ENCODE measurements at places on chromosomes 6 and 20.

GRCh38 chr6:193180-193579 is 99.1 kb upstream of the DUSP22 start:
- DNase-seq = no peak

DNA sequence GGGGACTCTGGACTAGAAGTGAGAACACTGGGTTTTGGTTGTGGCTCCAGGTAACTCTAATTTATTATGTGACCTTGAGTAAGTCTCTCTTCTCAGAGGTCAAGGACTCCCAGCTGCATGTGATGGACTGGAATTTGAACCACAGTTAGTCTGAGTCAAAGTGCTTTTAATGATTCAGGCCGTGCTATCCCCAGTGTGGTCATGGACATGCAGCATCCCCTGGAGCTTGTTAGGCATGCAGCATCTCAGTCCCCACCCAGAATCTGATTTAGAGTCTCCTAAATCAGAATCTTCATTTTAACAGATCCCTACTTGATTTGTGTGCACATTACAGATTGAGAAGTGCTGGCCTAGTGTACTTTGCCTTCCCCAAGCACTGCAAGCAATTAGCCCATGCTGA is 74.2 kb downstream of the TOX2 start:
- DNase-seq = no peak

- DNase-seq = no peak
Observed at GRCh38 chr6:120026791-120027190, 677.2 kb upstream of the MAN1A1 start.

DNA sequence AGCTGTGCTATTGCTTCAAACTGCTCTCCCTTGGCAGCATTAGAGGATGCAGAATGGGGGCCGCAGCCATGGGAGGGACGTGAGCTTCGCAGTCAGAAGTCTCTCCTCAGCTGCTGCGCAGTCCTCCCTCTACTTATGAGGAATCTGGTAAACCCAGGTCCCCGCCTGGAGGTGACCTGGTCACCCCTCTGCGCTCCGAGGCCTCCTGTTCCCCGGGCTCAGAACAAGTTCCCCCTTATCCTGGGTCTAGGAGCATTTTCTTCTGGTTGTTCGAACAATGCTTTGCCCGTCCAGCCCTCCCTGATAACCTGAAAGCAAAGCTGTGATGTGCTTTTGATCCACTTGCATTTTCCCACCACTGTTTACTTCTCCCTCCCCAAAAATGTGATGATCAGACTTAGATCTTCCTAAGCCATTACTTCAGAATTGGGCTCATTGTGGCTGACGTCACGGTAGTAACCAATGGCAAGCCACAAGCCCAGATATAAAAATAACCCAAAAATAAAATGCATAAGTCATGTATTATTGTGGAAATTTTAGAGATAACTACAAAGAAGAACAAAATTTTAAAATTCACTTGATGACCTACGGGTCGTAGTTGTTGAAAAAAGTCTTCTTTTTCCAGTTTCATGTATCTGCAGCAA is 80.7 kb downstream of the SERAC1 start:
- no peak for DNase-seq

DNA sequence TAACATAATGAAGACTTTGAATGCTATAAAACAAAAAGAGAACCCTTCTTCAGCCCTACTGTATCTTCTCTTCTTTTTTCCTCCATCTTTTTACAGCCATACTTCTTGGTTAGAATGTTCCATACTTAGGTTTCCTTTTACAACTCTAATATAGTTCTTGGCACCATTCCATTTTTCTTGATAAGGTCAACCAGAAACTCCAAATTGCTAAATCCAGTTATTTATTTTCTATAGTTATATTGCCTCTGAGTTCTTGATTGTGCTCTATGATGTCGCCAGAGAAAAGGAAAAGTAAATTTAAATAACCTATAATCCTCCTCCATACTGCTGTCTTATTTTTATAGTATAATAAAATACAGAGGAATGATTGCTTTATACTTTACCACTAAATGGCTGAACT is 26.7 kb upstream of the COL10A1 start:
- no peak for DNase-seq

DNA sequence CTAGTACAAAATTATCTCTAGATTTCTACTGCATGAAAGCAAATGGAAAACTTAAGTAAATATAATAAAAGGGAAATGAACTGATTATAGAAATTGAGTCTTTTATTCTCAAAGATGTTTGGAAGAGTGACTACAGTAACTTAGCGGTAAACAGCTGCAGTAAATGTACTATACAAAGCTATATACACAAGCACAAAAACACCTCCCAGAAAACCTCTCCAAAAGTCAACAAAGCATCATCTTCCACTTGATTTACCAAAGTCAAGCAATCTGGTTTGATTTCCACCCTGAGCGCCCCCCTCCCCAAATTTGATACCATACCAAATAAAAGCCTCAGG is 142.1 kb upstream of the SHLD1 start:
- no peak for DNase-seq

DNA sequence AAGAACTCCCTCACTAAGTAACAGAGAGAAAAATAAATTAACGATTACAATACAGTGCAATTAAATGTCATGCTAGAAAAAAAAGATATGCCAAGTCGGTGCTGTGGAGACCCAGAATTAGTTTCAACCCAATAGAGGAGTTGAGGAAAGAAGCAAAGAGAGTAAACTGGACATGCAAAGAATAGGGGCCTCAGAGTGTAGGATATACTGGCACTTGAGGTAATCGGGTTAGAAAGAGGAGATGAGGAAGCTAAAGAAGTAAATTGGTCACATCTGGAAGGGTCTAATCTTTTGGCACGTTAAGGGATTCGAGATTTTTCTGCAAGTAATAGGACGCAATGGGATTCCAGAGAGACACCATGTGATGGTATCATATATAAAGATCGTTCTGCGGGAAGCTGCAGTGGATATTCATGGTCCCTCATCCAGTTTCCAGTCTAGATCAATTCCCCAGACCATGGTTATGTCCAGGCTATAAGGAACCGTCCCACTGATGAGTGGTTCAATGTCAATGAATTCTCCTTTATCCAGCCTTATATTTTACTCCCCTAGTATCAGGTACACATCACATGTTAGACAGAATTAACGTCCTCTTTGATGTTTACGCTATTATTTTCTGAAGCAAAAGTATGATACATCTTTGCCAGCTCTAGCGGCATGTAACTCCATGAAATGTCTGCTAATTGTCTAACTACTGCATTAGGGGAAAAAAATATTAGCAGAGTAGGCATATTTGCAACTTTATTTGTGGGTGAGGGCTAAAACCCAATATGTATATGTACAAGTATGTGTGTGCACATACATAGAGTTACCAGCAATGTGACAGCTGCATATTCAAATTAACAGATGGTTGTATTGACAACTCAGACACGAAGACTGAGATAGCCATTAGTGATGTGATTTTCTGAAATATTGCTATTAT is 1.1 kb upstream of the TBC1D32 start:
- no peak for DNase-seq

- DNase-seq = no peak
Observed at GRCh38 chr6:158039178-158039557, 57.5 kb downstream of the SYNJ2 start.

- no peak for DNase-seq
Observed at GRCh38 chr6:81237226-81237625, 515.3 kb downstream of the TENT5A start.

DNA sequence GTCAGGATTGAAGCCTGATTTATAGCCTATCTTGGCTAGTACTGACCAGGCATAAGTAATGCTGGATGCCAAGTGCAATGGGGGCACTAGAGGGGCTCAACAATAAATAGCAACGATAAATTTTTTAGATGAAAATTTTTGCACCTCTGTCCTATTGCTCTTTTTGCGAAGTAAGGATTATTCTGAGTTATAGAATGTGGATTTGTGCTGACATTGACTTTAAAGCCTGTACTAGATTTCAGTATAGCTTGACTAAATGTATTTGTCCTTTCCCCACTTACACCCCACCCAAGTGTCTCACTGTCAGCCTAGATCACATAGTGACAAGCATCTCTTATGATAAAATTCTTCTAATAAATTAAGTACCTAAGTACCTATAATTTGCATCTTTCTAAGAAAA is 757.0 kb downstream of the GRIK2 start:
- DNase-seq = no peak

DNA sequence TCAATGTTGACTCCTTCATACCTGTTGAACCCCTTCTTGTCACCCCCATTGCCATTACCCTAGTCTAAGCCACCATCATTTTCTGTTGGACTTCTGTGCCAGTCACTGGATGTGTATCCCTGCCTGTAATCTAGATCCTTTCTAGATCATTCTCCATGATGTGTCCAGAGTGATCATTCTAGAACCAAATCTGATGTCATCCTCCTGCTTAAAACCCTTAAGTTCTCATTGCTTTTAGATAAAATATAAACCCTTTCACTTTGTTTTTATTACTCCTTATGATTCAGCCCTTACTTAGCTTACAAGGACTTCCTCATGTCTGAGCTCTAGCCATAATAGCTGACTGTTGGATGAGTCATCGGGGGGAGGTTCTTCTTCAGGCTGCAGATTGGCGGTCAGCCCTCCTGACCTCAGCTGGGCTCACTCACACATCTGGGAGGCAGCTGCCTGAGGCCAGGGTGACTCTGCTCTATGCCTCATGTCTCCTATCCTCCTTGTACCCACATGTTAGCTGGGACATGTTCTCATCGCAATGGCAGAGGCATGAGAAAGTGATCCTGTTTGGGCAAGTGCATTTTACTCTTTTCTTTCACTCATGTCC is 287.6 kb downstream of the ESR1 start:
- DNase-seq = peak; percentile 87

DNA sequence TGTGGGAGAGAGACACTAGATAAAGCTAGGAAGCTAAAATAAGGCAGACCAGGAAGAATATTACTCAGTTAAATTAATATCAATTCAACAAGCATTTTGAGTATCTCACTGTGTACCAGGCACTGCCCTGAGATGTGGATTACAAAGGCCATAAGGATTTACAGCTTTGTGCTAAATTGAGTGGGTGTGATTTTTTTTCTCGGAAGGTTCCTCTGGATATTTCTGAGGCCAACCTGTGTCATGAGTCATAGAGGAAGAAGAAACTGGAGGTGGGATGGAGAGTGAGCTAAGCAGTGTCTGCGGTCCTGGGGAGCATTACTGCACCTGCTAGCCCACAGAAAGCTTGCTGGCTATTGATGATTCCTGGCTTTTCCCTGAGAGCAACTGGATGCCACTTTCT is 135.2 kb downstream of the RFPL4B start:
- DNase-seq = no peak

DNA sequence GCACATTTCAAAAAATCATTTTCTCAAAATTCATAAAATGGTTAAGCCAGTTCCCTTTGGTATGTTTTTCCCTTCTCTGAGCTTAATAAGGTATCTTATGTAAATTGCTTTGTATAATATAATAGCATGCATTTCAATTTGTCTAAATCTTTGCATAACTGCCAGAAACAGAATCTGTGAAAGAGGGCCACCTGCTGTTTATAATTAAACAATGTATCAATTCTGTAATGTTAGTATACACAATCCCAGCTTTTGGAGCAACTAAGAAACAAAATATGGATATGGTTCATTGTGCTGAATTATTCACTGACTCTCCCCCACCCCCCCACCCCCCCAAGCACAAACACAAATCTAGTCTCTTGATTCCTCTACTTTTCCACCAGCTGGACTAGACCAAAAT is 54.8 kb downstream of the GPX5 start:
- DNase-seq = no peak

DNA sequence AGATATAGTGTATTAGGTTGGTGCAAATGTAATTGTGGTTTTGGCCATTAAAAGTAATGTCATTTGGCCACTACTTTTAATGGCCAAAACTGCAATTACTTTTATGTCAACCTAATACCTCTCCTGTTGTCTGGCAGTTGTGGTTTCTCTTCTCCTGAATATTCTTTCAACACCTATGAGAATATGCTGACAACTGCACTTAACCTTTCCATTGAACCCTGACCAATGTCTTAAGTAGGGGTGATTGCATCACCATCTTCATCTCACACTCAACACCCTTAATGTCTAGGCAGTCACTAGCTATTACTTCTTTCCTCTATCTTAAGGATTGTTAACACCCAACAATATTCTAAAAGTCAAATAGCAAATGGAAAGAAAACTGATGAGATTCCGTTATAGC is 200.5 kb upstream of the HSF2 start:
- DNase-seq = no peak

GRCh38 chr6:43386492-43386891 is 17.0 kb upstream of the ZNF318 start:
- no peak for DNase-seq

GRCh38 chr6:130624046-130624445 is 203.2 kb upstream of the SMLR1 start:
- DNase-seq = no peak

- DNase-seq = no peak
Observed at GRCh38 chr6:29800254-29800653, 27.4 kb upstream of the HLA-G start.

- no peak for DNase-seq
Observed at GRCh38 chr6:3664625-3665041, 86.9 kb downstream of the PXDC1 start.

GRCh38 chr6:24513602-24514001 is 18.8 kb downstream of the ALDH5A1 start:
- DNase-seq = no peak

DNA sequence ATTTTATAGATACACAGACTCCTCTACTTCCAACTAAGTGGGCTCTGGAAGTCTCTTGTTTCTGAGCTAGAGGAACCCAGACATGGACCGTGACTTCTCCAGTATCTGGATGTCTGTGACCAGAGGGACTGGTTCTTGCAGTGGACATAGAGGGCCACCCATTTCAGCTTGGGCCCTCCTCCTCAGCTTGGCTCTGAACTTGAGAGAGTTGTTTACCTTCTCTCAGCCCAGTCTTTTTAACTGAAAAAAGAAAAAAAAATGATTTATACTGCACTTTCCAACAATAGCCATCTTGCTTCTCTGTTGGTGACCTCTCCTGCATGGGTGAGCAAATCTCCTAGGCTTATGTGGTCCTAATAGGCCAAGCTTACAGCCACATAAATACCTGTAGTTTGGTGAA is 60.3 kb upstream of the TMEM181 start:
- DNase-seq = no peak

GRCh38 chr20:3088031-3088430 is 3.5 kb upstream of the AVP start:
- DNase-seq = no peak

GRCh38 chr6:135163440-135163738 is 17.7 kb upstream of the MYB start:
- DNase-seq = no peak

GRCh38 chr6:106501960-106502371 is 127.3 kb downstream of the RTN4IP1 start:
- DNase-seq = no peak
